ENCODE measurements at places on chromosomes 6 and 20. TPM values are rescaled to one million over a fixed set of nuclear protein-coding genes. Genes with fewer than 3 reads are reported as not detected.

GRCh38 chr6:45966340-45966739 is 49.3 kb downstream of the CLIC5 start:
- no peaks in the 10 kb centered on the region for H3K27me3 ChIP-seq
- no peak overlapping the region for H3K27ac ChIP-seq
- no peak for DNase-seq
- H3K4me1 ChIP-seq, result no peaks in the 10 kb centered on the region
- no peaks in the 10 kb centered on the region for H3K36me3 ChIP-seq
- H3K4me3 ChIP-seq, result no peak overlapping the region

DNA sequence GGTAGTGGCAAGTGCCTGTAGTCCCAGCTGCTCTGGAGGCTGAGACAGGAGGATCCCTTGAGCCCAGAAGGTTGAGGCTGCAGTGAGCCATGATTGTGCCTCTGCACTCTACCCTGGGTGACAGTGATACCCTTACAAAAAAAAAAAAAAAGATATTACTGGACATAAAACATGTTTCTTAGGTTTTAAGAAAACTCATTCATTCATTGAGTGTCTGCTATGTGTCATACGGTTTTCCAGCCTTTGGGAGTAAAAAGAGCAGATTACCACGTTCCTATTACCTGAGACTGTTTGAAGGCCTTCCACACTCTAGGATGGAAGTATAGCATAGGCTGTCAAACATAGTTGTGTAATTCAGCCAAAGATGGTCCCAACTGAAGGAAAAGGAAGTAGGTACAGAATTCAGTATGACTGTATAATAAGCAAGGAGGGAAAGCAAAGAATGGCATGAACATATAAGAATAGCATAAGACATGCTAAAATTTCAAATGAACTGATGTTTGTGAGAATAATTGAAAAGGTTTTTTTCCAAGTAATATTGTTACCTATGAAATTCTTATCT is 22.0 kb downstream of the STXBP5 start:
- DNase-seq, result no peak
- no peaks in the 10 kb centered on the region for H3K4me1 ChIP-seq
- H3K27ac ChIP-seq, result no peak overlapping the region
- no peaks in the 10 kb centered on the region for H3K36me3 ChIP-seq

GRCh38 chr20:61773926-61774587 is 291.6 kb downstream of the TAF4 start:
- no peak for DNase-seq
- H3K36me3 ChIP-seq, result no peaks in the 10 kb centered on the region
- no peak overlapping the region for H3K27ac ChIP-seq

GRCh38 chr20:36812594-36813463 is 39.3 kb upstream of the DSN1 start:
- H3K27ac ChIP-seq, result no peak overlapping the region
- H3K36me3 ChIP-seq, result peaks cover 52% of the 10 kb centered on the region
- H3K4me1 ChIP-seq, result peaks cover 6% of the 10 kb centered on the region
- H3K27me3 ChIP-seq, result no peaks in the 10 kb centered on the region

DNA sequence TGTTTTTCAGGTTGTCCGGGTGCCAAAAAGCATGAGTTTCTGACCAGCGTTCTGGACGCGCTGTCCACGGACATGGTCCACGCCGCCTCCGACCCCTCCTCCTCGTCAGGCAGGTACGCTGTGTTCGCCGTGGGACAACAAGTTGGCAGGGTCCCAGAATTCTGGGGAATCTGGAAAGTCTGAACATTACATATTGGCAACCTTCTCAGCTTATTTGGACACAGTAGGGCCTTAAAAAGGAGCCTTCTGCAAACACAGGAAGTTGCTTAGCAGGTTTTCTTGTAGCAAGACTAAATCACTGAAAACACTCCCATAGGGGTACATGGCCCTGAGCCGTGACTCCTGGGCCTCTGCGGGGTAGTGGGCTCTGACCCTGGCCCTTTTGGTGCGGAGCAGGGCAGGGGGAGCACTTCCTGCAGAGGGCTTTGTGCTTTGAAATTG is 209.7 kb downstream of the SMOC2 start:
- no peak overlapping the region for H3K27ac ChIP-seq
- no peaks in the 10 kb centered on the region for H3K27me3 ChIP-seq
- no peak overlapping the region for H3K4me3 ChIP-seq
- H3K4me1 ChIP-seq, result no peaks in the 10 kb centered on the region

DNA sequence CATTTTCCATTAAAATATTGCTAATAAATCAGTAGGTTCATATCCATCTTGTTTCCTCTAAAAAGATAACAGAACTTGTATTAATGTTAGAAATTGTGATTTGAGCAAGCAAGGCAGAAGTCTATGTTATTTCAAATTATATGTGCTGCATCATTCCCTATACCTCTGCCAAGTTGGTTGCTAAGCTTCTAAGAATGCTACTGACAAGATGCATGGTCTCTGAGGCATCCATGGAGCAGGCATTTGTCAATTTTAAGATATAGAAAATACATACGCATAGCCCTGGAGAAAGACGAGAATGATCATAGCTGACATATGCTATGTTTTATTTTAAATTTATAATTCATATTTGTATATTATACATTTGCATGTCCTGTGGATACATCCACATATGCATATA is 168.3 kb upstream of the THEMIS start:
- no peaks in the 10 kb centered on the region for H3K4me1 ChIP-seq
- DNase-seq, result no peak
- H3K27me3 ChIP-seq, result no peaks in the 10 kb centered on the region
- H3K36me3 ChIP-seq, result no peaks in the 10 kb centered on the region
- H3K27ac ChIP-seq, result no peak overlapping the region

DNA sequence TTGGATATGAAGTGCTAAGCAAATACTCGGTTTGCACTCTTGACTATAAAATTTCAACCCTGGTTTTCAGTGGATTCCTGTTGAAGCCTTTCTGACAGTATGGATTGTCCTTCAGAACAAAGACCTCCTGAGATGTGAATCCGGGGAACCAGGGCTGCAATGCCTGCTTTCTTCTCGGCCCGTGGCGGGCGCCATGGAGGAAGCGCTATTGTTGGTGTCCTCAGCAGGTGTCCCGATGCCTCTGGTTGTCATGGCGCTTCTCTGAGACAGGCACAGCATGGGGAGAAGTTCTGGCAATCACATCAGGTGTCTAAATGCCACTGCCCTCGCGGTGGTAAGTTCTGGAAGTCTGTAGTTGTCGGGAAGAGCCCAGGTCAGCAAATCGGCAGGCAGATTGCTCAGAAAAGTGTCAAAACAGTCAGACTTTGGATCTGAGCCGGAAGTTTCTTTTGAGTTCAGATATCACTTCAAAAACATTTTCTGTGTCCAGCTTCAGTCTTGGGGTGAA is 188.5 kb downstream of the CDH4 start:
- H3K27me3 ChIP-seq, result no peaks in the 10 kb centered on the region
- H3K4me1 ChIP-seq, result no peaks in the 10 kb centered on the region
- no peak overlapping the region for H3K27ac ChIP-seq
- H3K4me3 ChIP-seq, result no peak overlapping the region

- DNase-seq, result no peak
- no peaks in the 10 kb centered on the region for H3K4me1 ChIP-seq
- no peaks in the 10 kb centered on the region for H3K36me3 ChIP-seq
- no peak overlapping the region for H3K4me3 ChIP-seq
- H3K27me3 ChIP-seq, result no peaks in the 10 kb centered on the region
These were observed 2.2 kb upstream of the CSTL1 start for GRCh38 chr20:23437126-23437899.

- H3K27ac ChIP-seq, result no peak overlapping the region
- no peak overlapping the region for H3K4me3 ChIP-seq
- H3K27me3 ChIP-seq, result no peaks in the 10 kb centered on the region
- DNase-seq, result no peak
- H3K36me3 ChIP-seq, result no peaks in the 10 kb centered on the region
These were observed 288.8 kb upstream of the FERMT1 start for GRCh38 chr20:6411651-6412050.

GRCh38 chr6:95948324-95948723 is 67.5 kb upstream of the FUT9 start:
- H3K4me1 ChIP-seq, result no peaks in the 10 kb centered on the region
- no peak overlapping the region for H3K4me3 ChIP-seq
- H3K27ac ChIP-seq, result no peak overlapping the region
- DNase-seq, result no peak
- H3K36me3 ChIP-seq, result no peaks in the 10 kb centered on the region

DNA sequence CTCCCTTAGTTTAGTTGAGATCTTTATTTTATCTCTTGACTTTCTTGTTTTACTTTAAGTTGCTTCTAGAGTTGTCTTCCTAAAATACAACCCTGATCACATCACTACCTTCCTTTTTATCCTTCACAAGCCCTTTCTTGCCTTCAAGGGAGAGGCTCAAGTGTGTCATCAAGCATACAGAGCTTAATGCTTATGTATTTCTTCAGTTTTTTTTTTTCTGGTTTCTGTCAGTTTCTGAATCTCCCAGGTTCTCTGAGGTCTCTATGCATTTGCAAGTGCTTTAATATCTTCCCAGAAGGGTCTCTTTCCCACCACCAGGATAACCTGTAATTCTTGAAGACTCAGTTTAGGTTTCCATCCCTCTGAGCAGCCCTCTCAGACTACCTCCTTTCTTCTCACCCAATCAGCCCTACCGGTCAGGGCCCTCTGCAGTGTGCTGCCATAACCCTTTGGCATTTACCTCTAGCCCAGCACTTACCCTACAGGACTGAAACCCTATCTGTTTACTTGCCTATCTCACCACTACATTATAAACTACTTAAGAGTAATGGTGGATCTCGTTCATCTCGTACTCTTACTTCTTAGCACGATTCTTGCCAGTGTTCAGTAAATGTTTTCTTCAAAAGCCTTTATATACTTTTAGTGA is 36.9 kb downstream of the EYA4 start:
- DNase-seq, result no peak
- no peaks in the 10 kb centered on the region for H3K27me3 ChIP-seq
- no peaks in the 10 kb centered on the region for H3K4me1 ChIP-seq
- H3K4me3 ChIP-seq, result no peak overlapping the region

DNA sequence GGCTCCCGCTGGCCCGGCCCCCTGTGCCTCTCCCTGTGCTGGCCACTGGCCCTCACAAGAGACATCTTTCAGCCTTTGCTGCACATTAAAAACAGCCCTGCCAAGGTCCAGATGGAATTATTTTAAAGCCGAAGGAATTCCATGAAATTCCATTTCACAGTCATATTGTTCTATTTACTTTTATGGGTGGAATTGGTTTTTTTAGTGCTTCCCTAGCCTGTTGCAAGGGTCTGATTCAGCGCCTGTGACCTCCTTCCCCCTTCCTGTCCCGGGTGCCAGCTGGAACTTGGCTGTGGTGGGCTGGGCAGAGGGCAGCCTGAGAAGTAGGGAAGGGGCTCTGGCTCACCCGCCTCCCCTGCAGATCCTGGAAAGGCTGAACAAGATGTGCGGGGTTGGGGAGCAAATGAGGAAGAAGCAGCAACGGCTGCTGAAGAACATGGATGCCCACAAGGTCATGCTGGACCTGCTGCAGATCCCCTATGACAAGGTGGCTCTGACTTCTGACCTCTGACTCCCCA is 34.3 kb downstream of the UQCC2 start:
- H3K4me1 ChIP-seq, result no peaks in the 10 kb centered on the region
- H3K36me3 ChIP-seq, result no peaks in the 10 kb centered on the region
- no peak overlapping the region for H3K4me3 ChIP-seq
- no peak for DNase-seq
- H3K27ac ChIP-seq, result no peak overlapping the region
- no peaks in the 10 kb centered on the region for H3K27me3 ChIP-seq

GRCh38 chr6:101401171-101401570 is 7.7 kb downstream of the GRIK2 start:
- DNase-seq, result no peak
- no peaks in the 10 kb centered on the region for H3K4me1 ChIP-seq

The CLPSL2 gene
- not detected for total RNA-seq

The FRK gene
- 16.1 TPM for total RNA-seq

The SIRPB1 gene
- 8.0 TPM for total RNA-seq

The TXLNB gene
- total RNA-seq, result 0.73 TPM

The DEFB115 gene
- not detected for total RNA-seq

The VNN1 gene
- 10.0 TPM for total RNA-seq

The RAET1G gene
- 0.76 TPM for total RNA-seq

The PEDS1 gene
- total RNA-seq, result 39.9 TPM

The PNLDC1 gene
- total RNA-seq, result 0.23 TPM

The PROKR2 gene
- total RNA-seq, result not detected
